ENCODE measurements at places on chromosomes 5 and 9.

GRCh38 chr5:154972476-154973080, 31.7 kb downstream of the MRPL22 start:
- DNase-seq = no peak

DNA sequence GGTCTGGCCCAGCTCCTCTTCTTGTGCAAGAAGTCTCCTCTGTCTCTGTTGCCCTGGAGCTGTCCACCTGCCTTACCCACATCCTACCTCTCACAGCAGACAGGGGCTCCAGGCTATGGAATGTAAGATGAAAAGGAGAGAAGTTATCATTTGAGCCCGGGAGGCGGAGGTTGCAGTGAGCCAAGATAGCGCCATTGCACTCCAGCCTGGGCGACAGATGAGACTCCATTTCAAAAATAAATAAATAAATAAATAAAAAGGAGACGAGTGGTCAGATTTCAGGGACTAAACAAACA, 37.5 kb upstream of the DENND4C start:
- DNase-seq = no peak

GRCh38 chr5:34775886-34776285, 63.1 kb upstream of the TTC23L start:
- no peak for DNase-seq

DNA sequence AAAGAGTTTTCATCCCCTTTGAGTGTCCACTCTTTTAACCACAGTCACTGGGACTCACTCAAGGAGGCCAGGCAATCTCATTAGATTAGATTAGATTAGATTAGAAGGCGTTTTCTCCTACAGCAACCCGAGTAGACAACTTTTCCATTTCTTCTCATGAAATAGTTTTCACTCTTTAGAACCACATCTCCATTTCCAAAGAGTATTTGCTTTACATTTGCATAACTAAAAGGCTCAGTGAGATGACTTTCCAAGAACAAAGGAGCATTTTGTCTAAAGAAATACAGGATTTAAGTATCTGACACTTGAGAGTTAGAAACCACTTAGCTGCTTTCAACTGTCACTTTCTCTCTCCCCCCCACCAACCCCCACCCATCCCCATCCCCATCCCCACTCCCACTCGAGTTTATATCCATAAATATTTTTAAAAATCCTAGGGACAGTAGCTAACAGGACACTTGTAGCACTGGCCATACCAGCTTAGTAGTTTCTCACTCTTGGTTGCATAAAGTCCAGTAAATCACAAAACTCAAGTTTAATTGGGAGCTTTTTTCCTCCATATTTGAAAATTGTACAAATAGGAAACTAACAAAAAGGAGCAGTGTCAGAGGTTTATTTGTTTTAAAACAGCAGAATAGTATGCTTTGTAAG, 2202.9 kb upstream of the WWC1 start:
- no peak for DNase-seq

- DNase-seq = no peak
Observed at GRCh38 chr5:154989626-154990025, 23.9 kb upstream of the KIF4B start.

DNA sequence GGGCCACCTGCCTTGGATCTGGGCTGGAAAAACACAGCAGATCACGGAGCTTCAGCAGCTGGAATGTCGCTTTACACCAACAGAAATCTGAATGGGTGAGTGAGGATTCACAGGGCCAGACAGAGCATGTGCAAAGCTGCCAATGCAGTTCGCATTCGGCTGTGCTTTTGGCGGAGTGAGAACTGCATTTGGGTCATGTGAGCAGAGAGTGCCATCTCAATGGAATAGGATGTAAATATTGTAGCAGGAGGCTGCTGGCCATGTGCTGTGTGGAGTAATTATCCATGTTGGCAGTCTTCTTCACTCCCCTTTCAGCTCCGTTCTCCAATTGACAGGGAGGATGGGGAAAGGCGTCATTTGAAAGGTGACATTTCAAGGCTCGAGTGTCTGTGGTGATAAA, at the start of gene ANKRD55:
Gene ANKRD55 (minus strand): TSS at position 101 of the 400 bp plus-strand sequence. CDS start 417 bp downstream, outside the sequence.
- no peak for DNase-seq

- DNase-seq = no peak
Observed at GRCh38 chr5:54889826-54890225, 95.6 kb downstream of the ESM1 start.

DNA sequence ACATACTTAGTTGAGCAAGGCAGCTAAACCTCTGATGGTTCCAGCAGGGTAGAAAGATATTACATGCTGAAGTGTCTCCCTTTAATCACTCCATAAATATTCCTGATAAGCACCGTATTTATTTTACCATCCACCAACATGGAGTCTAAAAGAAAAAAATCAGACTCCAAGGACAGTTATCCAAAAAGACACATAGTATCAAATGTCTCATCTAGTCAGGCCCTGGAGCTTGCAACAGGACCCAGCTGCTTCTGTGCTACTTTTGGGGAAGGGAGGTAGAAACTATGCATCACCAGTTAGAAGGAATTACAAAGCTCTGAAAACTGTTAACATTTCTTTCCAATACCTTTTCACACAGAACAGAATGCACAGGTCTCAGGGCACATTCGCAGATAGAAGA, 88.1 kb downstream of the S1PR3 start:
- DNase-seq = no peak

DNA sequence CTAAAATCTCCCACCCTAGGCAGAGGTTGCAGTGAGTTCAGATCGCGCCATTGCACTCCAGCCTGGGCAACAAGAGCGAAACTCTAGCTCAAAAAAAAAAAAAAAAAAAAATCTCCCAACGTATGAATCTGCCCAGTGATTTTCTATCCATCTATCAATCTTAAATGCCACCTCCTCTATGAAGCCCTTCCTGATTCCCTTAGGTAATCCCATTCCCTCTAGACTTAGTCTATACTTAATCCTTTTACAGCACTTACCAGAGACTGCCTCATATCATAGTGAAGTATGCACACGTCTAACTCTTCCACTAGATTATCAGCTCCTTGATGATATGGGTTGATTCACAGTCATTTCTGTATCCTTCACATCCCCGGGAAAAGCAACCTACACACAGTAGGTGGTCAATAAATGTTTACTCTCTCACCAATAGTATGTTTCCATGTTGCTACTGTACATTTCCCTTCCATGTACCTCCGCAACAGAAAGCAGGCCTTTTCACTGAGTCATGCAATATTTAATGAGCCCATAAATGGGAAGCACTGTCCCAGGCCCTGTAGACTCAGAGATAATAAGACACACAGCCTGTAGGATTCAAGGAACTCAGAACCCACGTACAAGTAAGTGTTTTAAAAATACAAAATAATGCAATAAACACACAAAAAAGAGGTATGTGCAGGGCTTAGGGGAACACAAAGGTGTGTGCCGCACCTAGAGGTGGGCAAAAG, 1.2 kb downstream of the DROSHA start:
- DNase-seq = no peak

GRCh38 chr5:91499943-91500531, 116.9 kb upstream of the ARRDC3 start:
- DNase-seq = no peak

DNA sequence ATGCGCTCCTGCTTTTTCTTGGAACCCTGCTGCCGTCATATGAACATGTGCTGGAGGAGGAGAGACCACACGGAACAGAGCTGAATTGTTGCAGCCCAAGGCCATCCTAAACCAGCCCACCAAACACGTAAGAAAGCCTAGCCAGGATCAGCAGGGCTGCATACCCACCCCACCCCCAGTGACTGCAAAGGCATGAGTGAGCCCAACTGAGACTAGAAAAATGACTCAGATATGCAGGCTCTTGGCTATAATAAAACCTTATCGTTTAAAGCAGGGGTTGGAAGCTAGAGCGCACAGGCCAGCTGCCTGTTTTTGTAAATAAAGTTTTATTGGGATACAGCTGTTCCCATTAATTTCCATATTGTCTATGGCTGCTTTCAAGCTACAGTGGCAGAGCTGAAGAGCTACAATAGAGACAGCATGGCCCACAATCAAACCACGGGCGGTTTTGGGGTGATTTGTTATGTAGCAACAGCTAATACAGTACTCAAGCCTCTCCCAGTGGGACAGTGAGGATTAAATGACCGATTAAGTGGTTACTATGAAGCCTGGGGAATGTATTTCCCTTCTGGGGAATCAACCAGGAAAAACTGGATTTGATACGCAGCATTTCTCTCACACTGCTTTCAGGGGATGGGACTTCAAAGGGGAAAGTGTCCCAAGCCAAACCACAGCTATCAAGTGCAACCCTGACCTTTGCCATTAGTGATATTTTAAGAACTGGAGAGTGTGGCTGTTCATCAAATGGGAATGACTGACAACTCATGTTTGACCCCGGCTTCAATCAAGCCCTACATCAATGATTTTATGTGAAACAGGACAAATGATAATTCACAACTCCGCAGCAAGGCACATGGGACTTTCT, 6.3 kb downstream of the SHB start:
- no peak for DNase-seq

All from stimulated activated CD8-positive, alpha-beta memory T cell treated with anti-CD3 and anti-CD28 coated beads, Interleukin-2, amount 100 ng/mL, for 1 hour (primary cell).